Activated CD8-positive, alpha-beta T cell treated with anti-CD3 and anti-CD28 coated beads for 36 hours (primary cell): ENCODE measurements at places on chromosomes 16 and 17.

- no peak for DNase-seq
These were observed 476 bp downstream of the KCNH4 start for GRCh38 chr17:42180411-42180921.

DNA sequence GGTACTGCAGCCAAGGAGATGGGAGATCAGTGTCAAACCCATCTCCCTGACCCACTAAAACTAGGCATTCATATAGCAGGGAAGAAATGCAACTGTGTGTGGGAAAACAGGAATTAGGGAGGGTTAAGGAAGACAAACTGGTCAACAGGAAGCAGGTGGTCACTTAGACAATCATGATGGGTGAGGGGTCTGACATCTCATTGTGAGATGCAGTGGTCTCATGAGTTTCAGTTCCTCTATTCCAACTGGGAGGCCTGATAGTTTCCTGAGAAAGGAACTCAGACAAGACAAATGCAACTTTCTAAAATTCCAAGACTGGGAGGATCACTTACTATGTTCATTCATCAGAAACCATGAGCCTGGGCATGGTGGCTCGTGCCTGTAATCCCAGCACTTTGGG, 361.4 kb upstream of the C16orf82 start:
- no peak for DNase-seq

- no peak for DNase-seq
These were observed 64.3 kb downstream of the KLHDC4 start for GRCh38 chr16:87701505-87701921.

GRCh38 chr16:76583466-76583865, 306.3 kb downstream of the CNTNAP4 start:
- no peak for DNase-seq

DNA sequence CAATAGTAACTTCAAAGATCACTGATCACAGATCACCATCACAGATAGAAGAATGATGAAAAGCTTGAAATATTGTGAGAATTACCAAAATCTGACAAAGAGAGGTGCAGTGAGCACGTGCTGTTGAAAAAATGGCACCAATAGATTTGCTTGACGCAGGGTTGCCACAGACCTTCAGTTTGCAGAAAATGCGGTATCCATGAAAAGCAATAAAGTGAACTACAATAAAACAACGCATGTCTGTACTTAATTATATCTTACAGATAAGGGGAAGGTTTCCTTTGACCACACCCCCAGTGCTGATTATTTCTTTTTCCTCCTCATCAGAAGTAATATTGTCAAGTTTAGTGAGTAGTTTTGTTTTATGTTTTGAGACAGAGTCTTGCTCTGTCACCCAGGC, 21.1 kb upstream of the PYDC1 start:
- DNase-seq, result no peak

- no peak for DNase-seq
These were observed 29.9 kb downstream of the ABR start for GRCh38 chr17:1149869-1150268.

DNA sequence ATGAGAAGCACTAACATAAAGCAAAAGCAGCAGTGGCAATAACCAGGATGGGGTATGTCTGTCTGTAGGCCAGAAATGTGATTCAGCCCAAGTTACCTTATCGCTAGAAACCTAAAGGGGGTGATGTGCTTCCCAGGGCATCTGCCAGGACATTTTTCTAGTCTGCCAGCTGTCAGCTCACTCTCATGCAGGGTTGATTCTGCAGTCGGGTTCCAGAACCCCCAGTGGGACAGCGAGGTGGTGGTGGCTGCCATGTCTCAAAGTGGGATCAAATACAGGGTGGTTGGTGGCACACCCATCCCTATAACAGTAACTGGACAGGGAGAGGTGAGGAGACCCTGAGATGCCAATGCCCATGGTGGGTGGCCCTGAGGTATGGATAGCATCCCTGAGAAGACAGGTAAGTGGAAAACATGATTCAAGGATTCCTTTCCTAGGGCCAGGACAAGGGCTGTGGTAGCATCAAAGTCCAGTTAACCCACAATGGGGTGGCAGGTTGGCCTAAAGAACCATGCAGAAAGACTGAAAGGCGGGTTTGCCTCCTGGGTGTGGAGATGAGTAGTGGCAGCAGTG, 84.3 kb downstream of the TNFRSF13B start:
- DNase-seq, result no peak

GRCh38 chr16:89949756-89950155, 1.2 kb downstream of the DEF8 start:
- no peak for DNase-seq

DNA sequence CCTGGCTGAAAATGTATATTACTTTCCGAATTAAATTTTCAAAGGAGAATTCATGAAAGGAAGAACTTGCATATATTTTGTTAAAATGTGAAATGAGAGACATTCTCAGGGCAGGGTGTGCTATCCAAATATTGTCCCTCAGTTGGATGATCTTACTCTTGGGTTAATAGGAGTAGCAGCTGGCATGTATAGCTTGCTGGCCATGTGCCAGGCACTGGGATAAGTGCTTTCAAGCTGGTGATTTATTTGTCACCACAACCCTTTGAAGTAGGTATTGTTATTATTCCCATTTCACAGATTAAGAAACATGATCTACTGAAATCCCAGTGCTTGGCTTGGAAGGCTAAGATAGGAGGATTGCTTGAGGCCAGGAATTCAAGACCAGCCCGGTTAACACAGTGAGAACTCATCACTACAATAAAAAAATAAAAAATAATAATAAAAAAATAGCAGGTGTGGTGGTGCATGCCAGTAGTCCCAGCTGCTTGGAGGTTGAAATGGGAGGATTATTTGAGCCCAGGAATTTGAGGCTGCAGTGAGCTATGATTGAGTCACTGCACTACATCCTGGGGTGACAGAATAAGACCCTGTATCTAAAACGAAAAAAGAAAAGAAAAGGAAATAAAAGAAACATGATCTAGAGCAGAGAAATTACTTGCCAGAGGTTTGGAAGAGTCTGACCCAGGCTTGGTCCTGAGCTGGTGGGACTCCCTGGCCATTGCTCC, 11.6 kb upstream of the MPHOSPH6 start:
- DNase-seq, result no peak

DNA sequence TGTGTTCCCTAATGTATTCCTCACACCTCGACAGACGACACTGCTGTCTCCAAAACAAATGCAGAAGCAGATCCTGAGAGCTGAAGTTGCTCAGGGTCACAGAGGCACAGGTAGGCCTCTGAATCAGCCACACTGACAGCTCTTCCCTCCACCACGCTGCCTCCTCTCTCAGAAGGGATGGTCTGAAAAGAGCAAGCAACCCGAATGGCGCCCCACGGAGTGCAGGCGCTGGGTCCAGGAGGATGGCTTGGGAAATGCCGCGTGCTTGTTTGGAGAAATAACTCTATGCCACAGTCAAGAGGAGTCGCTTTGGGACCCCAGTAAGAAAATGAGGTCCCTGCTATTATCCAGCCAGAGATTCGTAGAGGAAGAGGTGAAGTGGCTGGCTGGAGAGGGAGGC, 15.9 kb downstream of the CYB561 start:
- no peak for DNase-seq

GRCh38 chr16:66097751-66098150, 268.7 kb upstream of the CDH5 start:
- DNase-seq, result no peak

DNA sequence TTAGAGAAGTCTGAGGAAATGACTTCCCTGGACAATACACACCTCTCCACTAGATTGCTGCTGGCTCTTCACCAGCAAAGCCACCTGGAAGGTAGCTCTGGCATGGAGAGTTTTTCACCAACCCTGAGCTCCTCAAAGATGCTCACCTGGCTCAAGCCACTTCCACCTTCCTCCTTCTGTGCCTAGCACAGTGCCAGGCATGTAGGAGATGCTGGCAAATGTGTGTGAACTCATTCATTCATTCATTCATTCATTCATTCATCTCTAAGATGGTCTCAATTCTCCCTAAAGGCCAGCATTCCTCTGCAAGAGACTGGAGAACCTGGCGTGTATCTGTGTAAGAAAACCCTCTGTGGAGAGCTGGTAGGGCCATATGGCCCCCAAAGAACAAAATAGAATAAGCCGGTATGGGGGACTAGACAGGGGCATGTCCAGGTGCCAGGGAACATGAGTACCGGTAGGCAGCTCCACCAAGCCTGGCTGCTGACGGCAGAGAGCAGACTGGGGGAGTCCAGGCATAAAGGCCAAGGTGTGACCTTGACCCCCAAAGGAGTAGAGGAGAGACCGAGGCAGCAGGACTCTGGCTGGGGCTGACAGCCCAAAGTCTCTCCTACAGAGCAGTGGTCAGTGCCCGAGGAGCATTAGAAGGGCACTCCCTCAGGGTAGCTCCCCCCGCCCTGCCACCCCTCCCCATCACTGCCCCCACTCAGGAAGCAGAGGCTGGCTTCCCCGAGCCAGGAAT, 132.2 kb upstream of the TNRC6C start:
- no peak for DNase-seq
